ENCODE measurements at places on chromosomes 2 and 18.

DNA sequence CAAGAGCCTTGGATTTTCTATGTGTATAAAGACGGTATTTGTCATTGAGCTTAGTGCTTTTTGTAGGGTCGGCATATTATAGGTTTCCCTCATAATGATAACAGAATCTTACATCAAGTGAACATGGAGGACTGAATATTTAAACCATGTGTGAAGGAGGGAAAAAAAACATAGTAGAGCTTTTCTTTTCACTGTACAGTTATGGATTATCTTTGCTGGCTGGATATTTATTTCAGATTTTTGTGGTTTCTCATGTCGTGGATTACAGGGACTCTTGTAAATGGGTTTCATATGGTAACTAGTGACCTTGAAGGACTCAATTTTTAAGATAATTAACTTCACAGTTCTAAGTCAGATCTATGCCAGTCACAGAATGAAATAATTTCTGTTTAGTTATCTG, 330.2 kb upstream of the NRP2 start:
- no peak for DNase-seq

DNA sequence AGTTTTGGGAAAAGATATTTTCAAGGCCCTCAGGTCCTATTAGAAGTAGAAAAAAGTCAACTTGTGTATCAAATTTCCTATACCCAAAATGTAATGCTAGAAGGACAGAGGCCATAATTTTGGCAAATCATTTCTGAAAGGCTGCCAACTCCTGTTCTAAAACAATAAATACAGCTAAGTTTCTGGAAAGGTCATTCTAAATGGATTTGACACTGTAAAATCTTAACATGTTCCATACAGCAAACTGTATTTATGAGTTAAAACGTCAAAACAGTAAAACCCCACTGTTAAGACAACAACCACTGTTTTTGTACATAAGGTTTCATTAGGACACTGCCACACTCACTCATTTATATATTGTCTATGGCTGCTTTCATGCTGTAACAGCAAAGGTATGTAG, 9.7 kb downstream of the FAM98A start:
- DNase-seq = no peak

DNA sequence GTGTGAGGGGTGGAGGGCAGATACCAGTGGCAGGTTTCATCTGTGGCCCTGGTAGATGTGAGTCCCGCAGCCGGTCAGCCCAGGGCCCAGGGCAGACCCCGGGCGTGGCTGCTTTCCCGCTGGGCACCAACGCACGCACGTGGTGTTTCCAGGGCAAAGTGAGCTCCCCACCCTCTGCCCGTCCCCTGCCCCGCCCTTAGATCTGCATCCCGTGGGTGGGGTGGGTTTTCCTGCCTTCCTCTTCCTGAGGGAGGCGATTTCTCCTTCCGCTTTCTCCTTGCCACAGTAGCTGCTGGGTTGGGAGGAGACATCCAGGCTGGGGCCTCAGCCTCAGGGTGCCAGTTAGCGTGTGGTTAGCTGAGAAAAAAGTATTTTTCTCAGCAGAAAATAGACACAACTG, 49.6 kb downstream of the ODC1 start:
- DNase-seq = no peak

- DNase-seq = no peak
Observed at GRCh38 chr2:3665886-3666612, 8.0 kb downstream of the ALLC start.

GRCh38 chr2:61855318-61855613, 1.4 kb upstream of the FAM161A start:
- no peak for DNase-seq

- DNase-seq = no peak
Observed at GRCh38 chr2:65153515-65153914, 23.6 kb upstream of the RAB1A start.

DNA sequence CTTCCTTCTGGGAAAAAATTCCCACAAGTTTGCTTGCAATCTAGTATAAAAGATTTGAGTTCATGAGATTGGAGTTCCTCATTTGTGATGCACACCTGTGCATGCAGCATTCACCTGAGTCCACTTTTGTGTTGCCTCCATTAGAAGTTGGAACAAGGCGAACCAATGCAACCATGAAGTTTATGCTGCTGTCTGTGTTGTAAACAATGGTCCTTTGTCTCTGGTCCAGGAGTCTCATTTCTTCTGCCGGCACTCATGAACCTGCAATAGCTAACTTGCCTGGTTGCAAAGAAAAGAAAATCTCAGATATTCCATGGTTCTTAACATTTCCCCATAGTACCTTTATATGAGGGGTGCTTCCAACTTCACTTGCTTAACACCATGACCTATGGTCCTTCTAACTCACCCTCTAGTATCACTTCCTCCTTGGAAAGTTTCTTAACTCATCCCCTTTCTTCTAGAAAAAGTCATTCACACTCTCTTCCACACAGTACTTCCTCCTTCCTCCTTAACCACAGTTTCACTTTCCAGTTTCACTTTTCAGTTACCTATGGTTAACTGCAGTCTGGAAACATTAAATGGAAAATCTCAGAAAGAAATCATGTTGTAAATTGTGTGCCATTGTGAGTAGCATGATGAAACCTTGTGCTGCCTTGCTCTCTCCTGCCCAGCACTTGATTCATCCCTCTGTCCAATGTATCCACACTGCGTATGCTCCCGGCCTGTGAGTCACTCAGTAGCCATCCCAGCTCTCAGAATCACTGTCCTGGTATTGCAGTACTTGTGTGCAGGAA, 128.8 kb upstream of the TRIB2 start:
- no peak for DNase-seq

GRCh38 chr18:8785855-8786482, 80.6 kb downstream of the MTCL1 start:
- no peak for DNase-seq

DNA sequence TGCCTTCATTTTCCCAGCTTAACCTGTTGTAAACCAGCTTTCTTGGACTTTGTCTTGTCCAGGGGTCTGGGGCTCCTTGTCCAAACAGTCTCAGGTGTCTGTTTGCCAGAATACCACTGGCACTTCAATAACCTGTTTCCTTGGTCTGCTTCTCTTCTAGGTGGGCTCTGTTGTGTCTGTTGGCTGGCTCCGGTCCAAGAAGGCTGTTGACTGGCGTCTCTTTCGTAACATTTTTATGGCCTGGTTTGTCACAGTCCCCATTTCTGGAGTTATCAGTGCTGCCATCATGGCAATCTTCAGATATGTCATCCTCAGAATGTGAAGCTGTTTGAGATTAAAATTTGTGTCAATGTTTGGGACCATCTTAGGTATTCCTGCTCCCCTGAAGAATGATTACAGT, 17.0 kb downstream of the SLC20A1 start:
- peak; percentile 54 for DNase-seq

GRCh38 chr2:8477552-8478470, 204.0 kb upstream of the ID2 start:
- peak; percentile 43 for DNase-seq

DNA sequence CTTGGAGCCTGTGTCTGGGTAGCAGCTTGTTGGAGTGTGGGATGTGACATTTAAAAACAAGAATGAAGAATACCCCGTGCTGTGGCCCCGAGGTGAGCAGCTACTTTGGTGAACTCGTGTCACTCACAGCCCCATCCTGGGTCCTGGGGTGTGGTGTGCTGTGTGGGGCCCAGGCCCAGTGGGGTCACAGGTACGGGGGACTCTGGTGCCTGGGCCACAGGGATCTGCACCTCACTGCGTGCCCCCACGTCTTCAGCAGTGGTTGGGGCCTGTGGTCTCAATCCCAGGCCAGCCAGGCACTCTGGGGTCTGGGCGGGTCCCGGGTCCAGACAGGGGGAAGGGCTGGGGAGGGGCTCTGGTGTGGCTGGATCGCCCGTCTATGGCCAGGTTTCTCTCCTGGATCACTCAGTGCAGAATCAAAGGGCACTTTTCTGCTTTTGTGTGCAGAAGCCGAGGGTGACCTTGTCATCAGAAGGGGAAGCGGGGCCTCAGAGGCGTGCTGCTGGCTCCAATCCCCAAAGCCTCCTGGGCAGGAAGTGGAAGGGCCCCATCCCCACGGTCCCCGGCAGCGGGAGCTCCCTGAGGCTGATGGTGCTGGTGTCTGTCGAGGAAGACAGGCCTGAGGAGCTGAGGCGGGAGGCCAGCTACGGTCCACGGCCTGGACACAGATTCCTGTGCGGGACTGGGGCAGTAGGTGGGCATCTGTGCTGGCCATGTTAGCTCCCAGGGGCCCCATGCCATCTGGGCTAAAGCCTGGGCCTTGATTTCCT, 1.4 kb downstream of the GPR35 start:
- DNase-seq = peak; percentile 36

DNA sequence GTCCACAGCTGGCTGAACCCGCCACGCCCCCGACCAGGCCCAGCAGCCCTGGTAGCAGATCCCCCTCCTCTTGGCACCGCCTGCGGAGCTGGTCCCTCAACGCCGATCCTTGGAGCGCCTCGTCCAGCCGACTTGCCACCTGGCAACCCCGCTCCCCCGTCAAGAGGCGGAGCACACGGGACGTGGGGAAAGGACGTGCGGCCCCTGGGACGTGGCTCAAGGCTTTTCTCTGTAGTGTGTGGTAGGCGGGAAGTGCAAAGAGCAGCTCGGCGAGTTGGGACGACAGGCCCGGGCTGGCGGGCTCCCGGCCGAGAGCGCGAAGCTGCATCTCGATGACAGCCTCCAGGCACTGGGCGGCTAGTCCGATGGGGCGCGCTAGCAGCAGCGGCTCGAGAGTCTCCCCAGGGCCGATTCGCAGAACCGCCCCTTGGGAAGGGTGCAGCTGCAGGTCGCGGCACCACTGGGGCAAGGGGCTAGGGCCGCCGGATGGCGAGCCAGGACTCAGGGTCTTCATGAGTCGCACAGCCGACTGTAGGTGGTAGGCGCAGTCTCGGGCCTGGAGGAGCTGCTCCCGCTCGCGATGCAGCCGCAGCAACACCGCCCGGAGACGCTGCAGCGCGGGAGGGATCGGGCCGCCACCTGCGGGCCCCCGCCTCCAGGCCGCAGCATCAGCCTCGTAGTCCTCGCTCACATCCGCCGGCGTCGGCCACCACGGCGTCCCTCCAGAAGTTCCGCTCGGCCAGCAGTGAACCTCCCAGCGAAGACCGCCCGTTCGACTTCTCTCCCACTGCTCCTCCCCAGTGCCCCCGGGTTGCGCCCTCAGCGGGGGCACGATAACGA, 617 bp downstream of the CCDC142 start:
- no peak for DNase-seq

GRCh38 chr2:185255566-185255965, 483.0 kb upstream of the FSIP2 start:
- no peak for DNase-seq

DNA sequence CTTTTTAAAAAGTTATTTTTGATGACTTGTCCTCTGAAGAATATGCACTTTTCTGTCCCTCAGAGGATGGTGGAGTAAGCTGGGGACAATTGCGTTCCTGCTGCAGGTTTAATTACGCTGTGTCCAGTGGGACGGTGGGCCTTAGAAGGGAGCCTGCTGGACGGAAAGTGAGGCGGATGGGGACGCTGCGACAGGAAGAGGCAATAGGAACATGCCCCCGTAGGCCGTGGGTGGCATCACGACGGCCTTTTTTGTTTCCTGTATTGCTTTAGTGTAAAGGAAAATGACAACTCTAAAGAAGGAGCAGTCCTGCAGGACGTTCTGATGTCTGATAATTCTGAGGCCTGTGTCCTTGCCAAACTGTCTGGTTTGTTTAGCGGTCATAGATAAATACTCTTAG, 121.6 kb downstream of the NFATC1 start:
- DNase-seq = no peak

DNA sequence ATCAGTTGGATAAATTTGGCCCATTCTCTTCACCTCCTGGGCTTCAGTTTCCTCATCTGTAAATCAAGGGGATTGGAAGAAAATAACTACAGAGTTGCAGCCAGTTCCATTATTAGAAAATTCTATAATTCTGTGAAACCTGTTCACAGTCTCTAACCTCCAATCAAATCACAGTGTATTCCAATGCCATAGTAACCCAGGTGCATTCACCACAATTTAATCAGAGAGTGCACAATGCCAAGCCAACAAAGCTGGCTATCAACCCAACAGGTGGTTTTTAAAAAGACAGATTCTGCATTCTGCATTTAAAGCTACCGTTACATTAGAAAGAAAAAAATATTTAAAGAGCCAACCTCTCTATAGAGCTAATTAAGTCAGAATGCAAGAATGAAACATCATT, 308.6 kb downstream of the RNF144A start:
- no peak for DNase-seq

DNA sequence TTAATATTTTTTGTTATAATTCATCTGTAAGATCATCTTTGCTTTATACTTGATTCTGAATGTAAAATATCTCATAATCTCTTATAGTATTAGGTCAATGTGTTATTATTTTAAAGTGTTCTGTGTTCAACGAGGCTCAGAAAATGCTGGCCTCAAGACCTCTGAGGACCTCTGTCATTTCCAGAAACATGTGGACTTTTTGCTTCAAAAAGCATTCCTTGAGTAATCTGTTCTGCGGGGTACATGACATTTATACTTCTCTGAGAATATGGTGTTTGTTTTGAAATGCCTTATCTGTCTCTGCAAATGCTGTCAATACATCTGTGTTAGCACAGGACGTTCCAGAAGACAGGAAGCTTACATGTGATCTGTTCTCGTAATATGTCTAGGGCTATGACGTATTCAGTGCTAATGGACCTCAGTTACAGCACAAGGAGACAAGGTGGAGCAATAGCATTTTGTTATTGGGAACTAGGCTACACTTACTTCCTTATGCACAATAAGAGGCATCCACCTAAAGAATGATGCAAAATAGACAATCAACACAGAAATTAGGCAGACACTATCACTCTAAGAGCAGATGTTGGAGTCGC, 37.6 kb upstream of the IL1RL1 start:
- DNase-seq = no peak

DNA sequence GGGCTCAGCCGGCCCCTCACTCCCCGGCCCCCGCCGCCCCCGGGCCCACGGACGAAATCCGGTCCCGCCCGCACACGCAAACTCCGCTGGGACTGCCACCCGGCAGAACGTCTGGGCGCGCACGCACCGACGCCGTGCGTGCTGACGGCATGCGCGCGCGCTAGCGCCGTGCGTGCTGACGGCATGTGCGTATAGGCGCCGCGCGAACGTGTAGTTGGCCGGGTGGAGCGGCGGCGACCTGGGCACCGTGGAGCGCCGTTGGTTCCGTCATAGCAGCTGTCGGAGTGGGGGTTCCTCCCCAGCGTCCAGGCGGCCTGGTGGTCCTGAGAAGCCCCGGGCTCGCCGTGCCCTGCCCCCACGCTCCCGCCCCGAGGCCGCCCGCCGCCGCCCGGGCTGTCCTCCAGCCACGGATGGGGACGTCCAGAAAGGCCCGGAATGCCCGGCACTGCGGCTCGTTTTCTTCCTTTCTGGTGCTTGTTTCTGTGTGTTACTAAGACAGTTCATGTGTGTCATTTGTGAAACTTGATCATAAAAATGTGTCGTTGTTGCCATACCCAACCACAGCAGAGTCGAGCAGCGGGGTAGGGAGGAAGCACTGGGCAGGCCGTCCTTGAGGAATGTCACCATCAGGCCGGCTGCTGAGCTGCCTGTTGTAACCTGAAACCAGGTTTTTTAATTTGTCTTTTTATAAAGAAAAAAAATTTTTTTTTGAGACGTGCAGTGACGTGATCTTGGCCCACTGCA, at the start of gene TXNL4A:
Gene TXNL4A (minus strand): TSS at position 113 of the 744 bp plus-strand sequence. CDS start 171 bp downstream, outside the sequence.
- peak; percentile 93 for DNase-seq

All from A673 (cell line).